ACHN (cell line): ENCODE measurements at places on chromosomes 1 and 21.

- peak; percentile 13 for DNase-seq
Measured at GRCh38 chr1:67524143-67525052, 94.2 kb upstream of the SERBP1 start.

GRCh38 chr1:234398849-234399381 is 25.7 kb downstream of the COA6 start:
- DNase-seq: no peak

DNA sequence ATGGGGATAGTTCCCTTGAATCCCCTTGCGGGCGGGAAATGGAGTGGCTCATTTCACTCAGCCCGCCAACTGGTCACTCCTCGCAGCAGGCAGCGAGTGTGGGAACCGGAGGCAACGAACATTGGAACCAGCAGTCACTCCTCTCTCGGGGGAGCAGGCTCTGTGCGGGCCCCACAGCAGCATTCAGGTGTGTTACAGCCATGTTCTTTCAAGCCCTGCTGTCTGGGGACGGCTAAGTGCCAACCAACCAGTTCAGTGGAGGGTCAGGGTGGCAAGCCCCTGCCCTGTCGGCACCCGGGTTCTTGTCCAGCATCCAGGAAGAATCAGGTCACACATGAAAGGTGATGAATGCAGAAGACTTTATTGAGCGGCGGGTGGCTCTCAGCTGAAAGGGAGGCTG is 370.5 kb downstream of the NUF2 start:
- DNase-seq: no peak

DNA sequence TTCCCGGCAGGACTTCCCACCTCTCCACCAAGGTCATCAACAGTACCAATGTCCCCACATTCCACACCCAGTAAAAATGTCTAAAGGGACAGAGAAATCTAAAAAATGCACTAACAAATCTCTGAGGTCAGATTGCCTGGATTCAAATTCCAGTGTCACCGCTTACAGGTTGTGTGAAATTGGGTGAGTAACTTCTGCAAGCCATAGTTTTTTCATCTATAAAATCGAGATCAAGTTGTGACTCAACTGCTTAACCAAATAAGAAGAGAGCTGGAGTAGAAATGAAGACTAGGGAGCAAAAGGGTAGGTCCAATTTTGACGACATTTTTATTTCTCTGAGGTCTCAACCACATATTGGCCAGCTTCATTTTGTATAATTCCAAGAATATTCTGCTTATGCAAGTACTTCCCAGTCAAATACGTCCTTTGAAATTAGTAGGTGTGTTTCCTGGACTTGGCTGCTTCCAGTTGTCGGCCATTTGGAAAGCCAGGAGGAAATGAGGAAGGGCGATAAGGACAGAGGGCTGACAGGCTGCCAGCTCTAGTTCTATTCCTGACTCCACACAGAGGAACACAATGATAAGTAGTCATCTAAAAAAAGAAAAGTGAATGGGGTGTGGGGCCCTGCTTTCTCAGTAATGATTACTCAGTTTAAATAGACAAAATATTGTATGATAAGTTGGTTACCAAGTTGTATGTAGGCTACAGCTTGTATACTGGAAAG is 57.7 kb upstream of the ZC3H11B start:
- no peak for DNase-seq

DNA sequence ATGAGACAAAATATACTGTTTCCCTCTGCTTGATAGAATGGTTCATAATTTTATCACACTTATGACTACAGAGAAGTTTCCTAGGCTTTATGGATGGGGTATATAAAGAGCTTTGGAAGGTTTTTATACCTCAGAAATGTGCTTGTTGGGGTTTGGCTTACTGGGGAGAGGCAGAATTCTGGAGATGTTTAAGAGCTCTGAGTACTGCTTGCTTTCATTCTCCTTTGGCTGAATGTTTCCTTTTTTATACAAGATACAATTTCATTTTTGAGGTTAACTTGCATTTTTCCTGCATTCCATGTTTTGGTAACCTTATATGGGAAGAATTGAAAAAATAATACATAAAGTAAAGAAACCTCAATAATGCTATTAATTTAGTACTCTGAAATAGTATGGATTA is 157.7 kb upstream of the COL11A1 start:
- DNase-seq: no peak

GRCh38 chr21:17513214-17514123 is 626 bp downstream of the CXADR start:
- DNase-seq: no peak

DNA sequence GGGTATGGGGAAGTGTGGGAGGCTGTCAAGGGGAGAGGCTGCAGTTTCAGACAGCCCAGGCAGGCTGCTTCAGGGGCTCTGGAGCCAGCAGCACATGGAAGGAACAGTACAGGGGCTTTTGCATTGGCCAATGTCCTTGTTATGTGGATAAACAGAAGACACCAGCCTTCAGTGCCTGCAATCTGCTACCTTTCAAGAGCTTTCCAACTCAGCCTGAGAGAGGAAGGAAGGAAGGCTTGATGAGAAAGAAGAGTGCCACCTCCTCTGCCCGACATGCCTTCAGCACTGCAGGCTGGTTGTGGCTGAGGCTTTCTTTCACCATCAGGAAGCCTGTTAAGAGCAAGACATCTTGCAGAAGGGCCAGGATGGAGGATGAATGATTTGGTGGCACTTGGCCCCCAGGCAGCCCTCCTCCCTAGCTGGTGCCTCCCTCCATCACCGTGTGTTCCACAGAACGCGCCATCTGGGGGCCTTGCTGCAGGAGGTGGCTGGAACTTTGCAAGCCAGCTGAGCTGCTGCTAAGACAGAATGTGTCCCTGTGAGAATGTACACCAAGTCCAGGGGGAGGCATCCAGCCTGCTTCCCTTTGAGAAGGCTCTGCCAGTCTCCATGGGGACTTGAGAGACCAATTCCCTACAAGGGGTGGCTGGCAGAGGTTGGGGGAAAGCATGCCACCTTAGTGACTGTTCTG is 372.4 kb upstream of the PROX1 start:
- no peak for DNase-seq

DNA sequence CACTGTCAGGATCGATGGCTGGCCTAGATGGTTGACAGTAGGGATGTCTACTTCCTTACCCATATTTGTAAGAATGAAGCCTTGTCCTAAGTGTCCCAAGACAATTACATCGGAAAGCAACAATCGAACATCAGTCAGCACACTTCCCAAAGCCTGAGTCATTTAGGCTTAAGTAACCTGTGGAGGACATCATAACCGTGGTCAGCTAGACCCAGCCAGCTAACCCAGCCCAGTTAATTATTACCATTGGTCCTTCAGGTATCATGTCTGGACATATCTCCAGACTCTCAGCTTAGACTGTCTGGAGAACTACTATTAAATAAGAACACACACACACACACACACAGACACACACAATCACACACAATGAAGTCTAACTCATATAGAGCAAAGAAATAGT is 264.7 kb downstream of the TRABD2B start:
- peak; percentile 62 for DNase-seq

GRCh38 chr1:34907487-34908090 is 21.9 kb downstream of the DLGAP3 start:
- DNase-seq: no peak
